HCT116 (cell line): ENCODE measurements at places on chromosomes 2 and 18. TPM values are rescaled to one million over a fixed set of nuclear protein-coding genes. Genes with fewer than 3 reads are reported as not detected.

DSC3 gene
- total RNA-seq = 7.6 TPM

- no peaks in the 10 kb centered on the region for H3K27me3 ChIP-seq
- DNase-seq = no peak
- no peak overlapping the region for H3K27ac ChIP-seq
- no peak overlapping the region for H3K4me3 ChIP-seq
These were observed 36.2 kb downstream of the HJURP start for GRCh38 chr2:233817995-233818638.

DNA sequence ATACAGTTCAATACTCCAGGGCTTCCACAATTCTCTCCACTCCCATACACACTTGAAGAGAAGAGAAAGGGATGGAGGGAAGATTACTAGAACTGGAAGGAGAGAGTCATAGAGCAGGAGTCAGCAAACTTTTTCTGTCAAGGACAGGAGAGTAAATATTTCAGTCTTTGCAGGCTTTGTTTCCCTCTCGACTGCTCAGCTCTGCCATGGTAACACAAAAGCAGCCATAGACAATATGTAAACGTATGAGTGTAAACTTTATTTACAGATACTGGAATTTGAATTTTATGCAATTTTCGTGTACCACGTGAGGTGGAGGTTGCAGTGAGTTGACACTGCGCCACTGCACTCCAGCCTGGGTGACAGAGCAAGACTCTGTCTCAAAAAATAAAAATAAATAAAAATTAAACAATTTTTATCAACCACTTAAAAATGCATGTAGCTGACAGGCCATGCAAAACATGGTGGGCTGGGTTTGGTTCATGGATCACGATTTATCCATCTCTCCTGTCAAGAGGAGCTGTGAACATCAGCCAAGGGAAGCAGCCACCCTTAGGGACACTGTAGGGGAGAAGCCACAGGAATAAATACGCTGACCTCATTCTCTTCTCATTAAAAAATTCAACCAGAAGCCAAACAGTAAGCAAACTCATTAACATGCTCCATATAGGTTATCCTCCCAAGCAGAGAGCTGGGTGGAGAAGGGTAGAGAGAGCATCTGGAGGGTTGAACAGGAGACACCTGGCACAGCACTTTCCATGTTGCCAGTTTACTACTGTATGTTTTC, 266.4 kb upstream of the FN1 start:
- DNase-seq = no peak
- H3K27me3 ChIP-seq = no peaks in the 10 kb centered on the region
- H3K4me1 ChIP-seq = no peaks in the 10 kb centered on the region
- H3K27ac ChIP-seq = no peak overlapping the region

GRCh38 chr2:3971652-3972192, 268.3 kb downstream of the DCDC2C start:
- H3K27ac ChIP-seq = no peak overlapping the region
- H3K27me3 ChIP-seq = no peaks in the 10 kb centered on the region
- no peak overlapping the region for H3K4me3 ChIP-seq
- H3K4me1 ChIP-seq = no peaks in the 10 kb centered on the region
- no peaks in the 10 kb centered on the region for H3K36me3 ChIP-seq
- no peak for DNase-seq

DNAJC10 gene
- 80.4 TPM for total RNA-seq

GRCh38 chr2:238380336-238380735, 46.4 kb upstream of the ASB1 start:
- DNase-seq = no peak
- H3K27me3 ChIP-seq = no peaks in the 10 kb centered on the region
- H3K4me1 ChIP-seq = peaks cover 32% of the 10 kb centered on the region
- no peaks in the 10 kb centered on the region for H3K36me3 ChIP-seq

DNA sequence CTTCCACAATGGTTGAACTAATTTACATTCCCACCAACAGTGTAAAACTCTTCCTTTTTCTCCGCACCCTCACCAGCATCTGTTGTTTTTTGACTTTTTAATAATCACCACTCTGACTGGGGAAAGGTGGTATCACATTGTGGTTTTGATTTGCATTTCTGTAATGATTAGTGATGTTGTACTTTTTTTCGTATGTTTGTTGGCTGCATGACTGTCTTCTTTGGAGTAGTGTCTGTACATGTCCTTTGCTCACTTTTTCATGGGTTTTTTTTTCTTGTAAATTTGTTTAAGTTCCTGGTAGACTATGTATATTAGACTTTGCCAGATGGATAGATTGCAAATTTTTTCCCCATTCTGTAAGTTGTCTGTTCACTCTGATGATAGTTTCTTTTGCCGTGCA, 574.8 kb downstream of the KCNJ3 start:
- no peaks in the 10 kb centered on the region for H3K4me1 ChIP-seq
- H3K36me3 ChIP-seq = no peaks in the 10 kb centered on the region
- no peaks in the 10 kb centered on the region for H3K27me3 ChIP-seq
- no peak for DNase-seq
